ENCODE measurements at places on chromosomes 4 and X. TPM values are rescaled to one million over a fixed set of nuclear protein-coding genes. Genes with fewer than 3 reads are reported as not detected.

CORIN gene
- 3.5 TPM for total RNA-seq

GRCh38 chr4:150962245-150962644 is 52.8 kb downstream of the LRBA start:
- DNase-seq = no peak

- DNase-seq = no peak
Measured at GRCh38 chr4:98518559-98519267, 139.7 kb downstream of the TSPAN5 start.

- no peak for DNase-seq
Measured at GRCh38 chrX:51332188-51332942, at the start of gene NUDT10. Gene NUDT10 (plus strand): TSS chrX:51332822. CDS start chrX:51332966, 144 bp downstream.
